ENCODE measurements at places on chromosomes 3 and 15.

DNA sequence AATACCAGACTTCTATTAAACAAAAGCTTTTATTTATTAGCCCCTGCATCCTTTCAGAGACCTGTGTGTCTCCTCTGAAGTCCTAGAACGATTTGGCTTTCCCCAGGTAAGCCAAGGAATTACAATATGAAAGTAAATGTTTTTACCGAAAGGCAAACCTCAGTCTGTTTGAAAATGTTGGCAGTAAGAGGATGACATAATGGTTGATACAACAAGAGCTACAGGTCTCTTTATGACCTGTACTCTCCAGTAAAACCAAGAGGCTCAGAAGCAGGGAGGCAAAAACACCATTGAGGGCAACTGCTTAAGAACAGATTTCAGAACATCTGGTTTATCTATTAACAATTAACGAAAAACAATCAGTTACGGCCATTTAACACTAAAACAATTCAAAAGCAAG is 107.8 kb downstream of the ADAM10 start:
- DNase-seq: no peak

DNA sequence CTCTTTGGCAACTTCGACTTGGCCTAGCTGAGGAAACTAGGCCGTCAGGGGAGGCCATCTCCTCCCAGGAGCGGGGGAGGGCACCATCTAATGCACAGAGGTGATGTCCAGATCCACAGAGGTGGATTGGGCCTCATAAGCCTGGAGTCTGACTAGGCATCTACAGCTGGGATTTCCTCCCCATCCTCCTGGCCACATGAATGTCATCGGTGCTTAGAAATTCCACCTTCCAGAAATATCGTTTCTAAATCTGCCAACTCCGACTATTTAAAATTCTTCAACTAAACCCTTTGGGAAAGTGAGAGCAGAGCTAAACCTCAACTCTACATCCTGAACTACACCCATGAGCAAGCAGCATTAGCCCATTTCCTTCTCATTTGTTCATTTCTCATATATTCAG is 118.7 kb downstream of the WNT5A start:
- no peak for DNase-seq

GRCh38 chr3:161969867-161970266 is 473.3 kb downstream of the OTOL1 start:
- no peak for DNase-seq

- no peak for DNase-seq
Measured at GRCh38 chr15:25775317-25775912, 87.7 kb downstream of the ATP10A start.

- DNase-seq: no peak
Measured at GRCh38 chr3:145776782-145777408, 384.1 kb downstream of the PLOD2 start.

- DNase-seq: no peak
Measured at GRCh38 chr3:175948041-175948440, 1088.9 kb downstream of the NAALADL2 start.

DNA sequence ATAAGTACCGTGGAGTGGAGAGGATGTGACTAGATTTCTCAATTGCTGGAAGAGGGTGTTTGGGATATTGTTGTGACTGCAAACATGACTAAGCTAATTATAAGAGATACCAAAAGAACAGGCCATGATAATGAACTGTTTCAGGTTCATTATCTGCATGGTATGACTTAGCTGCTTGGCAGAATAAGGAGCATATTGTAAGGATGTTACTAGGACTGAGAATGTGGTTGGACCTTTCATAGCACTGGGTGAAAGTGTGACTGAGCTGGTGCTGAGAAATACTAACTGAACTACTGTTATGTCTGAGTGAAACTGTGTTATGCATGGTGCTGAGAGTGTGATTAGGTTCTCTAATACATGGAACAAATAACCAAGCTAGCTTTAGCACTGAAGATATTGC is 11.0 kb downstream of the SCN10A start:
- DNase-seq: no peak

DNA sequence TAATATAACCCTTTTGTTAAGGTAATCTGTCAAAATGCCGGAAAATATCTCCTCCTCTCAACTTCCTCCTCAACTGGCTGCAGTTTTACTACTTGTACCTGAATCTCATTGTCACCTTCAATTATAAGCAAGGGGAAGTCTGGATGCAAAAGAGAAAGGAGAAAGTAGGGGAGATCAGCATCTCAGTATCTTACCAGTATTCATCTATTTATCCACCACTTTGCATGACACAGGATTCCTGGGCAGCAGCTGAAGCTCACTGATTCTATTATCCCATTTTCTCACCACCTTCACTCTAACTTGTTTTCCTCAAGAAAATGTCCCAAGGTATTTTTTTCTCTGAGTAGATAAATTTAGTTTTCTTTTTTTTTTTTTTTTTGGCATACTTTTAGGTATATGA is 440.5 kb upstream of the CBLB start:
- no peak for DNase-seq

DNA sequence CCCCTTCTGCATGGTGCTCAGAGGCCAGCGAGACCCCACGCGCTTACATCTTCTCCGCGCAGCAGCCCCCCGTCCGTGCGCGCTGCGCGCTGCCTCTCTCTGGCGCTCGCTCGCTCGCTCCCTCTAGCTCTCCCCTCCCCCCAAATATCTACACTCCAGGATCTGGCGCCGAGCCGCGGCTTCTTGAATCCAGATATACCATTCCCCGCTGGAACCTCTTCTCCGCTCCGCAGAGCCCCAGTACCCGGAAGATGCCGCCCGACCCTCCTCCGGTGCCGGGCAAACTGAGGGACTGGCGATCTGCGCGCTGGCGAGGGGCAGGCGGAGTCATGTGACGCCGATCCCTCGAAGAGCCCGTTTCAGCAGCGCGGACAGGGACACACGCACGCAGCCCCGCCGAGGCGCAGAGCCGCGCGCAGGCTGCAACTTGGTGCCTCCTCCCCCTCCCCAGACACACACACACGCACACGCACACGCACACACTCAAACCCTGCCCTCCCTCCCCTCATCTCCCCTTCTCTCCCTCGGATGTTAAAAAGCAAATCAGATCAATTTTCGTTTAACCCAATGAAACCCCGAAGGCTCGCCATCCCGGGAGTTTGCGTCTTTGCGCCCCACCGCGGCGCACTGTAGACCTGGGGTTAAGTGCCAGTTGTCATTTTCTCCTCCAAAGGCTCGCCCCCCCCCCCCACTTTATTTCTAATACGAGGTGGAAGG is at the start of gene RASGRF1:
Gene RASGRF1 (minus strand): TSS at position 294 of the 717 bp plus-strand sequence. CDS start 282 bp downstream, at position 12.
- DNase-seq: no peak

DNA sequence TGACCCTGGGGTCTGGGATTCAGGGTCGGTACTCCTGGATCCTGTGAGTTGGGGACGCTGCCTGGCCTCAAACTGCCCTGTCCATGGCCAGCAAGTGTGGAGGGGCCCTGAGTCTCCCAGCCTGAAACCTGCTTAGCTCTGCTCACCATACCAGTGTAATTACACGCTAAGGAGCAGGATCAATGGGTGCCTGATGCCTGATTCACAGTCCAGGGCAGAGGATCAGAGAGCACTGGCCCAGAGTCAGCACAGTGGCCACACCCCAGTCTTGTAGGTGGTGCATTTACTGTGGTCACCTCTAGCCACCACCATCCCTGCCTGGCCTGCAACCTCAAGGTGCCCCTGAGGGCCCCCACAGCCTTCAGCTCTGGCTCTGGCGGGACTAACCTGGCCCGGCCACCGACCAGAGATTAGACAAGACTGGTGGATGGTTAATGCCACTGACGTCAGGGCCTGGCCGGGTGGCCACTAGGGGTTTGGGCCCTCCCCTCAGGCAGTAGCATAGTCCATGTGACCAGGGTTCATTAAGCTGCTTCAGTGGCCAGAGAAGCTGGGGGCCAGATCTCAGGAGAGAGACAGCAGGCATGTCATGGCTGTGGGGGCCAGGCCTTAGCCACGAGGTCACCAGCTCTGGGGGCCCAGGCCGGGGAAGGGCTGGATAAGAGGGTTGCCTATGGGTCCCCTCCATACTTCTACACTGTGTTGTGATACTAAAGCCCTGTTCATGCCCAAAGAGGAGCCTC is 3.3 kb upstream of the SLC38A3 start:
- DNase-seq: no peak

Measured in cerebellar nuclear complex (tissue), 1 donor.